ENCODE measurements at places on chromosomes 4 and X.

DNA sequence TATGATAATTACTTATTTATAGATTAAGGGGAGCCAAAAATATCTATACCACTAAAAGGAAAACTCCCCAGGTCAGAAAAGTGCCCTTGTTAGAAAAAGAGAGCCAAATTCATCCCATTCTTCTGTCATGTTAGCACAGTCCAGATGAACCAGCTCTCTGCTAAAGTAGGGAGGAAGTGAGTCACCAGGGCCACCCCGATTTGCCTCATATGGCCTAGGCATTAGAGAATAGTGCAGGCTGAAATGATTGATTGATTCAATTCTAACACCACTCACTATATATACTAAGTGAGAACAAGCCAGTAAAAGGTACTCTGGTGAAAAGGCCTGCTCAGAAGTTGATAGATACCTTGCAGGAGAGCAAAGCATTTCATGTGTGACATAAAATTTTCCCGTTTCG is 94.5 kb downstream of the SRPX start:
- no peak for DNase-seq

GRCh38 chrX:23668335-23668734 is 1.0 kb downstream of the PRDX4 start:
- DNase-seq: no peak

- DNase-seq: no peak
Observed at GRCh38 chrX:101276238-101276637, 14.9 kb downstream of the TAF7L start.

DNA sequence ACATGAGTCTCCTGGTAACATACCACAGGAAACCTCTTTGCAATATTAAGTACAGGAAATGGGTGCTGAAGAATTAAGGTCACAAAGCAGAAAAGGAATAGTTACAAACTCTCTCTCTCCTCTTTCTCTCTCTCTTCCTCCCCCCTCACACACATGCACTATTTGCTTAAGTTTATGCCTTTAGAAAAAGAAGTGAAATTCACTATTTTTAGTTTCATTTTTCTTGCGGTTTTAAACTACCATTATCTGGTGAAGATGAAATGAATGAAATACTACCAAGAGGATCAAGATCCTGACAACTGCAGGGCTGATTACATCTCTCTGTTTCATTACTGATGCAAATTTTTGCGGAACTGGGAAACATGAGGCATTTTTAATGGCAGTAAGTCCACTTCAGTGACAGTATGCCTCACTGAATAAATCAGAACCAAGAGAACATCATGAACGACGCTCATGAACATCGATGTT is 64.3 kb upstream of the FTHL17 start:
- DNase-seq: no peak

GRCh38 chr4:153748378-153748777 is 11.4 kb downstream of the RNF175 start:
- no peak for DNase-seq

DNA sequence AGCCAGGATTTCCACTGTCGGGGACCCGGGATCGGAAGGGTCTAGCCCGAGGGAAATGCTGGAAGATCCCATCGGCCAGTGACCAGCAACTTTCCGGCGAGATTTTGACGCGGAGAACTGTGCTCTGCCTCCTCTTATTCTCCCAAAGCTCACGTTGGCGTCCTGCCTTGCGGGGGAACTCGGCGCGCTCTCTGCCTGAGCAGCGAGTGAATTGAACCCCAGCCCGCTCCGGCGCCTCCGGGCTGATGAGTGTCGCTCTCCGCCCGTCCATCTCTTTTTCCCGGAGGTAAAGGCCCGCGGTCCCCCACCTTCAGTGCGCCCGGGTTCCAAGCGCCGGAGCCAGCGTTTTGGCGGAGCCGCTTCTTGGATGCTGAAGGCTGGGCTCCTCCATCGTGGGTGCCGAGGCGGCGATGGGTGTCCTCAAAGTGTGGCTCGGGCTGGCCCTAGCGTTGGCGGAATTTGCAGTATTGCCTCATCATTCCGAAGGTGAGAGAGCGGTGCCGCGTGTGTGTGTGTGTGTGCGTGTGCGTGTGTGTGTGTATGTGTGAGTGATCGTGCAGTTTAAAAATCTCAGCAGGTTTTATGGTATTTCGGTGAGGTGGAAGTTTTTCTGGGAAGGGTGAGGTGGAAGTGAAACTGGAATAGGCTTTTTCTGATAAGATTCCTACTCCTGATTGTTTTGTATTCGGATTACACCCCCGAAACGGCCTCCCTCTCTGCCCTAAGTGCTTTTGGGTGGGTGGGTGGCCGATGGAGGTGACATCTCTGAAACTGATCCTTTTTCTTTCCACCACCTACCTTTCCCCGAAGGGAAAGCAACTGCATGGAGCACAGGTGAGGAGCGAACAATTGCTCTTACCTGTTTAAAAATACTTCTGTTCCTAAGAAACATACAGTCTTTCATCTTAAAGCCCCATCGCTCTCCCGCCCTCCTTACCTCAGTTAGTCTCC is 752 bp downstream of the FRAS1 start:
- DNase-seq: no peak

GRCh38 chrX:91108761-91109160 is 325.9 kb upstream of the PABPC5 start:
- DNase-seq: no peak

- DNase-seq: no peak
Observed at GRCh38 chr4:66340286-66340893, 670.1 kb upstream of the EPHA5 start.

DNA sequence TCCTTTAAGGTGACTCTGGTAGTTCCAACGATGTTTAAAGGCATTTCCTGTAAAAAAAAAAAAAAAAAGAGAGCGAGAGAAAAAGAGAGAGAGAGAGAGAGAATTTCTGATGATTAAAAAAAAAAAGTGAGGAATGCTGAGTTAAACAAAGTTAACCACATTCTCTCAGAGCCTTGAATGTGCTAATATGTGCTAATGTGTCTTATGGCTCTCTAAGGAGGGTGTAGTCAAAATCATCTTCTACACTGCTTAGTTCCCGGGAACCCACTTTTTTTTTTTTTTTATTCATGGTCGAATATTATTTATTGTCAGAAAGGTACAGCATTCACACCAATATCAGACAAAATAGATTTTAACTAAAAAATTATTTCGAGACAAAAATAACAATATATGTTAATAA is 111.7 kb downstream of the SNCA start:
- DNase-seq: no peak

- DNase-seq: no peak
Observed at GRCh38 chr4:139617702-139618490, 47.7 kb upstream of the MGST2 start.

DNA sequence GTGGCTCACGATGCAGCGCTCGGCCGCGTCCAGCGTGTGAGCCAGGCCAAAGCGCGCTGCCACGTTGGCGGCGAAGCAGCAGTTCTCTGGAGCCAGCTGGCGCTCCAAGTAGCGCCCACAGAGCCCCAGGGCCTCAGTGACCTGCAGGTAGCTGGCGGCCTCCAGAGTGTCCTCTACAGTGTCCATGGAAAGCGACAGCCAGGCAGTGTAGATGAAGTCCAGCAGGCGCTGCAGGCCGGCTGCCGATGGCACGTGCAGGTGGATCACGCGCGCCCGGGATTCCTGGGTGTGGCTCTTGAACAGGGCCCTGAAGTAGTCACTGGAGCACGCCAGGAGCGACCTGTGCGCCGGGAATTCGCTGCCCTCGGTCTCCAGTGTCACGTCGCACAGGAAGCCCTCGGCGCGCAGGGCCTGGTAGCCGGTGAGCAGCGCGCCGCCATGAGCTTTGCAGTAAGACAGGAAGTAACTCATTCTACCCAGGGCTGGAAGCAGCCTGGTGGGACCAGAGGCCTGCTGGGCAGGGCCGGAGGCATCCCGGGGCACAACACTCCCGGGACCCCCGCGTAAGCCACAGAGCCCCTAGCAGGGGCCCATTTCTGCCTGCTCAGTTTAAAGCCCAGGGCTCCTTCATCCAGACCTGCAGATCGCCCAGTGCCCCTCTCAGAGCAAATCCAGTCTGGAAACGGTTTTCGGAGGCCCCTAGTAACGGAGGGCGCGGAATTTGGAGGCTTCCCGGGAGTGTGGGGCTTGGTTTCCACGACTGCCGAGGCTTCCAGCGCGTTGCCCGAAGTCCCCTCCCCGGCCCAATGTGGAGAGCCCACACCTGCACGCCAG is 595 bp downstream of the KLHL34 start:
- no peak for DNase-seq

DNA sequence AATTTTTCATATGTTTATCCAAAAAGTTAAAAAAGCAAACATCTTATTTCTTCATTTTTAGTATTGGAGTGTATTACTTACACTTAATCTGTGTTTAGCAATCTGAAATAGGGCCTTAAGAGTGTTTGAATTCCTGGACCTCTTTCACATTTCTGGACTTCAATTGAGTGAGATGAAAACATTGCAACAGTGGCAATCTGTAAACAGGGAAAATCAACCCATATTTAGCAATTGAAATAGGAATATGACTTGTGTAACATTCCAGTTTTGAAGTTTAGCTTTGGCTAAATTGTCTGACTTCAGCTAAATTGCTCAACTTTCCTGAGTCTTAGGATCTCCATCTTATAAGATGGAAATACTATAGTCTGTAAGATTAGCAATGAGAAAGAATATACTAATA is 34.6 kb upstream of the FHL1 start:
- no peak for DNase-seq

- DNase-seq: no peak
Observed at GRCh38 chr4:184504385-184504784, 30.0 kb upstream of the IRF2 start.

- DNase-seq: no peak
Observed at GRCh38 chrX:19785647-19786046, 101.8 kb downstream of the SH3KBP1 start.

- no peak for DNase-seq
Observed at GRCh38 chr4:155322782-155323181, 54.0 kb downstream of the MAP9 start.

GRCh38 chr4:8365353-8365752 is 75.2 kb downstream of the ACOX3 start:
- no peak for DNase-seq

GRCh38 chr4:48093991-48094416 is 40.0 kb downstream of the TXK start:
- DNase-seq: no peak

DNA sequence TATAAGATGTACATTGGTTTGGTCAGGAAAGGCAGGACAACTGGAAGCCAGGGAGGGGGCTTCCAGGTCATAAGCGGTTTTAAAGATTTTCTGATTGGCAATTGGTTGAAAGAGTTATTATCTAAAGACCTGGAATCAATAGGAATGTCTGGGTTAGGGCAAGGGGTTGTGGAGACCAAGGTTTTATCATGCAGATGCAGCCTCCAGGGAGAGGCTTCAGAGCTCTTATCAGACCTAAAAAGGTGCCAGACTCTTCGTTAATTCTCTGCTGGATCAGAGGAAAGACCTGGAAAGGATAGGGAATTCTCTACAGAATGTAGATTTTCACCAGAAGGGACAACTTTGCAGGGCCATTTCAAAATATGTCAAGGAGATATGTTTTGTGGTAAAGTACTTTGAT is 62.8 kb downstream of the BEX3 start:
- no peak for DNase-seq

GRCh38 chr4:27835851-27836250 is 975.2 kb downstream of the STIM2 start:
- no peak for DNase-seq

GRCh38 chrX:63466690-63467089 is 115.6 kb upstream of the SPIN4 start:
- no peak for DNase-seq

- no peak for DNase-seq
Observed at GRCh38 chrX:153645921-153646488, 998 bp upstream of the DUSP9 start.

DNA sequence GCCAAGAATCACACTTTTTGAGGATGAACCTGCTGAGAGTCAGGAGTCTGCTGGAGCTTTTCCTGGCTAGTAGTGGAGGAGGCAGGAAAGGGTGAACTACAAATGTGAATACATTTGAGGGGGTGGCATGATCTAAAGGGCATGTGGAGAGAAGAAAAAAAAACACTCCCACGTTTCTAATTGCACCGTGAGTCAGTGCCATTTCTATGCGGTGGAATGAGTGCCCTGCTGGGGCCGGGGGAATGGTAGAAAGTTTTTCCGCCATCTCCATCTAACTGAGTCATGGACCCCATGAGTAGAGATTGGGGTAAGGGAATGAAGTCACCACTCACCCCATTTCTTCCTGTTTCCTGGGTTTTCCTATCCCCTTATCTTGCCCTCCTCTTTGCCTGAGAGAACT is 19.8 kb downstream of the BEX3 start:
- no peak for DNase-seq

Data from AML-193 (cell line).